ENCODE measurements at places on chromosomes 2 and 18.

DNA sequence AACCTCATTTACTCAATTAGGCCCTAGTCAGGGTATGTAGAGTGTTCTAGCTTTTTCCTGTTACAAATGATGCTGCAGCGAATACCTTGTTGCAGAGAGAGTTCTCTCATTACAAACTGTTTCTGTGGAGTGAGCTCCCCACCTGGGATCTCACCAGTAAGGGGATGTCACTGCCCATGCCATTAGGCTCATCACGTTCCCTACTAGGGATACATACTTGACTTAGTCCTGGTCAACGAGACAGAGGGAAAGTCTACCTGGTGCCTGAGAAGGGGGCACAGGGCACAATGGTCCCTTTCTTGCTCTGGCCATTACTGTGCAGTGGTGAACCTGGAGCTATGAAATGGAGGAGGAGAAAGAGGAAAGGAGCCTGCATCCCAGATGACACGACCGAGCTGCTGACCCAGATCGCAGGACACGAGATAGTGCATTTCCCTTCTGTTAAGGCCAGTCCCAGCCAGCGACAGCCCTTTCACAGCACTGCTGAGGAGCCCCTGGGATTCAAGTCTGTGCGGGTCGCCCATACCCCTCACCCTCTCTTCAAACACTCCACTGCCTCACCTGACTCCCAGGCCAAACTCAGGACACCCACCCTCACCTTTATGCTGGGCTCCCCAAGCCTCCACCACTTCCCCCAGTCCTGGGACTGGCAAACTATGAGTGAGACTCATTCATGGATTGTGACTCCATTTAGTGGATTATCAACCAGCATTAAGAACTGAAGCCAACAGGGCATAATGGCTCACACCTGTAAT, 16.0 kb downstream of the MALL start:
- DNase-seq: no peak

DNA sequence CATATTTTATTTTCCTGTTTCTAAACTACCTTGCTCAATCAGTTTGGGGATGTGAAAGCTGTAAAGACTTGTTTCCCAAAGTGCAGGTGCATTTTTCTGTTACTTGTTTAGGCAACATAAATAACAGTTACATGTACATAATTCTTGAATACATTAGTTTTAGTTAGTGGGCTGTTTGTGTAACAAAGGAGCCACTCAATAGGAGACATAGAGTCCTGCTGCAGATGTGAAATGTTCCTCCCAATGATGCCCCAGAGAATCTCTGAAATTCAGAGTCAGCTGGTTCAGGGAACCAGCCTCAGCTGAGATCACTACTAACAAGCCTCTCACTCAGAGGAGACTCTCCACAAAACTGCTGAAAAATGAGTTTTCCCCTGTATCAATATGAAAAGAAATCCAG, 91.5 kb upstream of the TWSG1 start:
- DNase-seq: no peak

DNA sequence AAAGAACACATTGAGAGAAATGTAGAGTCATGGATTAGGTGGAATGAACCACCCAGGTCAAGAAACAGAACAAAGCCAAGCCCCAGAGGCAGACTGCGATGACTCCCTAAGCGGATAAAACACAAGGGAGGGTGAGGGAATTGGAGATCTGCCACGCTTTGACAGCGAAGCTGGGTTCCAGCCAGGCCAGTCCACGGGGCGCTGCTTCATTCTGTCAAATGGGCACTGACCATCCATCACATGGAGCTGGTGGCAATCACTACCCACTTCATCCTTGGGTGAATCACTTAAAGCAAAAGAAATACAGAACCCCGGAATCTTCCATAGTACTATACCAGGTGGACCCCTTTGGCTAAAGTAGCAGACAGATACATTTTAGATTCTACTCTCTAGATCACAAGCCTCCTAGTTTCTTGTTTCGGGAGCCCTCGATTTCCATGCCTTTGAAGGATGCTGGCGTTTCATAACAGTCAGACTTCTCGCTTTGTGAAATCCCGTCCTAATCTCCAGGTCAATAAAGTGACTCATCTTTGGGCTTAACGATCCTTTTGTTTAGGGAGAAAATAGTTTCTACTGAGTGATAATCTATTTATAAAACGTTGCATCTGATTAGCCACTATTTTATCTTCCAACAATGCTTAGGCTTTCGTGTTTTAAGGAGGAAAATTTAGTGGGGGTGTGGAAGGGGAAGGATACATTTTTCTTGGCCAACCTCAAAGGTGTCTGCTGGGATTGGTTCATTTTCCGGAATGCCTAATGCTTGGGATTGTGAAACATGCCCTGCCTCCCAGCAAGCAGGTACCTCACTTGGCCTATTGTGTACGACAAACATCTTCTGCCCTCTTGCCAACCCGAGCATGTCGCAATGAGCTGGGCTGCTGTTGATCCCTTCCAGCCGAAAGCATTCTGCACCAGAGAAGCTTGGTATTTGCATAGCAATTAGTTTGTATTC, 44.1 kb upstream of the HDAC4 start:
- no peak for DNase-seq

DNA sequence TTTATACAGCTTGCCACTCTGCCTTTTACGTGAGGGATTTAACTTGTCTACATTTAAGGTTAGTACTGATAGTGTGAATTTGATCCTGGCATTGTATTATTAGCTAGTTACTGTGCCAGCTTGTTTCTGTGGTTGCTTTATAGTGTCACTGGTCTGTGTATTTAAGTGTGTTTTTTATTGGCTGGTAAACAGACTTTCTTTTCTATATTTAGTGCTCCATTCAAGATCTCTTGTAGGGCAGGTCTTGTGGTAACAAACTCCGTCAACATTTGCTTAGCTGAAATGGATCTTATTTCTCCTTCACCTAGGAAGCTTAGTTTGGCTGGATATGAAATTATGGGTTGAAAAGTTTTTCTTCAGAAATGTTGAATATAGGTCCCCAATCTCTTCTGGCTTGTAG, 1971.0 kb upstream of the LRRTM1 start:
- no peak for DNase-seq

GRCh38 chr2:68280796-68281195, 28.5 kb upstream of the PPP3R1 start:
- DNase-seq: no peak

DNA sequence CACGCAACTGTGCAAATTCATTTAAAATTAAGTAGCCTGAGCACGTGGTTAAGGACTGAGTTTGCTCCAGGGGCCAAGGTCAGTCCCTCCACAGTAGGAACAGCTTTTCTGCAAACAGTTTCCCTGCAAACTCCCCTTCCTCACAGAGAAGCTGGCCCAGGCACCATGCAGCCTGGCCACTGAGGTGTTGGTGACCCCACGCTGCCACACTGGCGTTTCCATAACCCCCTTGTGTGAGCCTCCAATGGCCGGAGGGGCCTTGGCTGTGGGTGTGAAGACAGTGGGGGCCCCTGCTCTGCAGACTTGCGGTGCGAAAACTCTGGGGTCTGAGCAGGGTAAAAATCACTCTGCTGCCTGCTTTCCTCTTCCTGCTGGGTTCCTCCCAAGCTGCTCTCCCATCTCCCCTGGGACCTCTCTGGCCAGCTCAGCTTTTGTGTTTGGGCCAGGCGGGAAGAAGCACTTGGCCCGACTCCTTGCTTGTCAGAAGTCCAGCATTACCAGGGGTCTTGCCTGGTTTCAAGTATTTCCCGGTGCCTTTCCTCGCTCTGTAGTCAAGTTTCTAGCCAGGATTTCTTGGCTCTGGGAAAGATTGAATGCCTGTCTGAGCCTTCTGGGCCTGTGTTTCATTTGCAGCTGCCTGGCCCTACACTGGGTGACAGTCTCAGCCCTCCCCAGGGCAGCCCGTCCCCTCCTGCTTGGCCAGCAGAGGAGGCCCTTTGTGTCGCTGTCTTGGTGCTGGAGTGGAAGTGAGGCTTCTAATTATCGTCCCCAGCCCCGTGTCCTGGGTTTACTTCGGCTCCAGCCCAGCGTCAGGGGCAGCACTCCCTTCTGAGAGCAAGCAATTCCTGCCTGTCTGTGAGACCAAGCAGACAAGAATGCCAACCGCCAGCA, 131.4 kb upstream of the SLC1A4 start:
- DNase-seq: no peak

DNA sequence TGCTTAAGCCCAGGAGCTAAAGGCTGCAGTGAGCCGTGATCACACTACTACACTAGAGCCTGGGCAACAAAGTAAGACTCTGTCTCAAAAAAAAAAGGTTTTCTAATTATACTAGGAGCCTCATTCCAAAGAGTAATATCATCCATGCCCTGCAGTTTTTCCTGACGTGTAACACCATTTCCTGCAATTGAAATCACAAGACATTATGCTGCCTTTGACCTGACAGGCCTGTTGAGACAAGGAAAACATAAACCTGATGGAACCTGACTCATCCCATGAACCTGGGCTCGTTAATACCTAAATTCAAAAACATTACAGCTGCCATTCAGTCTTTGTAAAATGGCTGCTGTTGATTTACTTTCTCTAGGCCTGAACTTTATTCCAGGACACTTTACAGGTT, 58.7 kb upstream of the PEX13 start:
- no peak for DNase-seq

- DNase-seq: no peak
Measured at GRCh38 chr2:65901756-65902155, 469.4 kb upstream of the SPRED2 start.

- DNase-seq: no peak
Measured at GRCh38 chr18:79785831-79786230, 11.9 kb upstream of the KCNG2 start.

GRCh38 chr2:71517851-71518250, 64.5 kb downstream of the DYSF start:
- DNase-seq: no peak

DNA sequence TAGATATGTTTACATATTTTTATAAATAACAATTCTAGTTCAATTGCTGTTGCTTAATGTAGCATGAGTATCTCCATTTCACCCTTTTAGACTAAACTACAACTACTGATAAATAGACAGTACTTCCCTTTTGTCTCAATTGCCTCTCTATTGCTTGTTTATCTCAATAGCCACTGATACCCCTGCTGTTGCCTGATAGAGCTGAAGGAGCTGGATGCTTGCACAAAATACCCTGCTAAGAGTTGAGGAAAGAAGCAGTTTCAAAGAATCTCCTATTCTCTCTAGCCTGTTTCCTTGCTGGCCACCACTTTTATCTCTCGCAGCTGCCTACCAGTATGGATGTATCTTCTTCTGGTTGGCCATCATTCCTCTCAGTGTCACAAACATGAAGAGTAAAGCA, 16.9 kb upstream of the ZNF804A start:
- no peak for DNase-seq

GRCh38 chr2:40147360-40147759, 304.5 kb downstream of the SLC8A1 start:
- DNase-seq: no peak

DNA sequence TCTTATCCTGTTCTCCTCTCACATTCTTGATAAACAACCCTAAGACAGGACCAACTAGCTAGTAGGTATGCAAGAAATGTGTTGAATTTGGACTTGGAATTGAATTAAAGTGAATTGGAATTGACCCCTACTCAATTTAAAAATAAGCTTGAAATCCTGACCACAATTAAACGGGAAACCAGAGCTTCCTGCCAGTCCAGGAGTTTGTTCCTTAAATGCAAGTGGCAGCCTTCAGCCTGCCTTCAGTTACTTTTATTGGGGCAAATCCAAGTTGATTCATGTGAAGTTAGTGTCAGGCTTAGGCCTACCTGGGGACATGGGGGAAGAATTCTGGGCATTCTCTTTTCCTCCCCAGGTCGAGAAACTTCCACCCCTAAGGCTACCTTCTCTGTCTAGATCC, 457.6 kb downstream of the BCL11A start:
- DNase-seq: no peak

- no peak for DNase-seq
Measured at GRCh38 chr2:130316596-130316995, 26.1 kb upstream of the IMP4 start.

- no peak for DNase-seq
Measured at GRCh38 chr2:47088371-47089082, 66.6 kb downstream of the STPG4 start.

DNA sequence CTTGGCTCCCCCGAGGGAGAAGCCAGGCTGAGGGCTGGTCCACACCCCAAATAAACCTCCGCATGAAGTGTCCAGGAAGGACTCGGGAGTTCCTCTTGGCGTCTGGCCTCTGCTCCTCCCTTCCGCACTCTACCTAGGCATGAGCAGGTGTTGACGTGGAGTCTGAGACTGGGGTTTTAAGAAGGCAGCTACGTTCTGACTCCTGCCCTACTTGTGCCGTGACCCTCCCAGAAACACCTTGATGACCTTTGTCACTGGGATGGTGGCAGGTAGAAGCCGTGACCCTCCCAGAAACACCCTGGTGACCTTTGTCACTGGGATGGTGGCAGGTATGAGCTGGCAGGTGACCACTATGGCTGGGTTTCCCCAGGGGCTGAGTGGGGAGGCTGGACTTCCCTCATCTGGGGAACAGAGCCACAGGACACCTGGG, 54.8 kb downstream of the HS6ST1 start:
- DNase-seq: no peak

GRCh38 chr2:104781151-104781550, 72.8 kb upstream of the POU3F3 start:
- DNase-seq: no peak

DNA sequence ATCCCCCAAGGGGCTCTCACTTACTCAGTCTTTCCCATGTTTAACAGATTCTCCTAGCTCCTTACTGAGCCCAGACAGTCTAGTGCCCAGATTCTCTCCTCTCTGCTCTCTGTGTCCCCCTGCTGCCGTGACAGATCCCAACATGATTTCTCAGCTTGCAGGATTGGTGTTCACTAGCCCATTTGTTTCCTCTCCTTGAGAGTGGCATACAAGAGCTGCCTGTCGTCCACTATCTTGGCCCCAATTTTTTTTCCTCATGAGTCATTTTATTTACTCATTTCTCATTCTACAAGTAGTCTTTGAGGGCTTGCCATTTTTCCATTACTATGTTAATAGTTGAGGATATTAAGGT, 199.9 kb upstream of the FN1 start:
- DNase-seq: no peak

DNA sequence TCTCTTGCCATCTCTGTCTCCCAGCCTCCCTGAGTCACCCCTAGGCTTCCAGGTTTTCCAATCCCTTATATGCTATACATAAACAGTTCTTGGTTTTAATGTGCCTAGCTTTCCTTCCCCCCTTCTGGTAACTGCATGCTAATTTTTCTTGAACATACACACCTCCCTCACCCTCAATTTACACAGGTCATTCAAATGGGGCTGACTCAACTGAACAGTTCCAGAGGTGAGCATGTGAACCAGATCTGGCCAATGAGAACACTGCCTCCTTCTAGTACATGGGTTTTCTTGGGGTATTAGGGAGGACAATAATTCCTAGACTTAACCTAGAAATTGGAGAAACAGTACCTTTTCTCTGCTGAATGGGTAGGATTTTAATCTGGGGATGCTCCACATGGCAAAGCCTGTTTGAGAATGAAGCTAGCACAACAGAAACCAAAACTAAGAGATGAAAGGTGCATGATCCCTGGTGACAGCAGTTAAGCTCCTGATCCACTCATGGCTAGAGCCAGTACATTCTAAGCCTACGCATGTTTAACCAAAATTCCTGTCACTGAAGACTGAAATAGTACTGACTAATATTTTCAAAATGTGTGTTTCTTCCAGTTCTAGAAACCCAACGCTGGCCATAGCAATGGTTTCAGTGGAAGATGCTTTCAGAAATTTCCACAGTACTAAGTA, 11.8 kb downstream of the SLC25A12 start:
- DNase-seq: no peak
